ENCODE measurements at places on chromosomes 1 and 21. TPM values are rescaled to one million over a fixed set of nuclear protein-coding genes. Genes with fewer than 3 reads are reported as not detected.

Gene LRRC38
- total RNA-seq, result 0.33 TPM

Gene PDC
- not detected for total RNA-seq

Gene SPOCD1
- total RNA-seq, result 24.7 TPM

Gene FLAD1
- total RNA-seq, result 39.6 TPM

Gene CASQ2
- total RNA-seq, result not detected

Gene NTNG1
- total RNA-seq, result 7.9 TPM

Gene ALPL
- 7.2 TPM for total RNA-seq

Gene A3GALT2
- not detected for total RNA-seq

Gene SNX27
- total RNA-seq, result 13.7 TPM

Gene NBPF4
- total RNA-seq, result not detected

Gene MAB21L3
- total RNA-seq, result not detected

Gene GBP7
- total RNA-seq, result not detected

Gene RFX5
- 25.9 TPM for total RNA-seq

Gene LDLRAD2
- under 0.01 TPM for total RNA-seq

Gene SLAMF7
- not detected for total RNA-seq

Gene TMOD4
- 0.63 TPM for total RNA-seq

Gene KRTAP21-1
- not detected for total RNA-seq

Gene MYBPH
- total RNA-seq, result not detected

Gene CTSS
- total RNA-seq, result 0.33 TPM

Gene CYP2J2
- total RNA-seq, result 2.9 TPM

Gene UBASH3A
- not detected for total RNA-seq

Gene VANGL2
- total RNA-seq, result 7.3 TPM

Gene CBR1
- 110 TPM for total RNA-seq

Gene FAM177B
- total RNA-seq, result not detected

Gene SPATA45
- not detected for total RNA-seq

Gene KPNA6
- 36.3 TPM for total RNA-seq

Gene F11R
- 27.5 TPM for total RNA-seq

Gene S100A8
- not detected for total RNA-seq

Gene PDZK1
- 11.3 TPM for total RNA-seq

Gene COL8A2
- total RNA-seq, result 5.7 TPM

Gene METTL25B
- 17.1 TPM for total RNA-seq

Gene OR2T33
- total RNA-seq, result 0.13 TPM

Gene OR2L8
- not detected for total RNA-seq

Gene OR13G1
- total RNA-seq, result not detected

Gene CELA3B
- not detected for total RNA-seq

Gene TMEM63A
- 17.7 TPM for total RNA-seq

Gene BRINP3
- 0.25 TPM for total RNA-seq

Gene RHOU
- total RNA-seq, result 3.5 TPM

Gene OLIG2
- not detected for total RNA-seq

Gene RHEX
- total RNA-seq, result 1.3 TPM

Gene CRYAA
- total RNA-seq, result not detected

Gene TPTE
- total RNA-seq, result not detected
